ENCODE measurements at places on chromosomes 5 and 9.

DNA sequence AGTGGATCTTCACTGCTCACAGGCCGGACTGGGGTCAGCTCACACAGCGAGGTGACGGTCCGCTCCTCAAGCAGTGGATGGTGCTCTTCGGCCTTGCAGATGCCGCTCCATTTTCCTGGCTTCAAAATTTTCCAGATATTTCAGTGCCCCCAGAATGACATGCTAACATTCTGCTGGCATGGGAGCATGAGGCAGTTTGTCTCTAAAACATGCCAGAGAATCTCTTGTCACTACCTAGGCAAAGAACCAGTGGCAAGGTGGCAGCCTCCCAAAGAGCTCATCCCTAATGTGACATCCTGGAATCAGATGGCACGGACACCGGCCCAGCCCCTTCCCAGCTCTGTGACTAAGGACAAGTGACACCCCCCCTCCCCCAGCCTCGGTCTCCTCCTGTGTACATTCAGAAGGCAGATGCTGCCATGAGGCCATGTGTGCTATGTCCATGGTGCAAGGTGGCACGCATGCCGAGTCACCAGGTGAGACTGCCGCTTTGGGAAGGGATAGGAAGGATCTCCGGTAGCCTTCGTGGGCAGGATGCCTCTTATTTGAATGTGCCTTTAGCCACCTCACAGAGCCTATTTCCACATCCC, 2.7 kb downstream of the S1PR3 start:
- H3K27ac ChIP-seq, result no peak overlapping the region
- no peak for DNase-seq
- no peak overlapping the region for H3K4me3 ChIP-seq

- peaks cover 3% of the 10 kb centered on the region for H3K36me3 ChIP-seq
- no peaks in the 10 kb centered on the region for H3K4me1 ChIP-seq
- no peaks in the 10 kb centered on the region for H3K27me3 ChIP-seq
- H3K4me3 ChIP-seq, result no peak overlapping the region
Measured at GRCh38 chr5:122019919-122020590, 58.0 kb downstream of the LOX start.

DNA sequence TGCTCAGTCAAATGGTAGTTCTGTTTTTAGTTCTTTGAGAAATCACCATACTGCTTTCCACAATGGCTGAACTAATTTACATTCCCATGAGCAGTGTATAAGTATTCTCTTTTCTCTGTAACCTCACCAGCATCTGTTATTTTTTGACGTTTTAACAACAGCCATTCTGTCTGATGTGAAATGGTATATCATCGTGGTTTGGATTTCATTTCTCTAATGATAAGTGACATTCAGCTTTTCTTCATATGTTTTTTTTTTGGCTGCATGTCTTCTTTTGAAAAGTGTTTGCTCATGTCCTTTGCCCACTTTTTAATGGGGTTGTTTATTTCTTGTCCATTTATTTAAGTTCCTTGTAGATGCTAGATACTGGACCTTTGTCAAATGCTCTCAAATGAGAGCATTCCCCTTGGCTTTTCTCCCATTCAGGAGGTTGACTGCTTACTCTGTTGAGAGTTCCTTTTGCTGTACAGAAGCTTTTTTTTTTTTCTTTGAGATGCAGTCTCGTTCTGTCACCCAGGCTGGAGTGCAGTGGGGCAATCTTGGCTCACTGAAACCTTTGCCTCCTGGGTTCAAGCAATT, 58.7 kb upstream of the RGMB start:
- no peak overlapping the region for H3K27ac ChIP-seq
- no peak overlapping the region for H3K4me3 ChIP-seq
- no peaks in the 10 kb centered on the region for H3K4me1 ChIP-seq
- H3K36me3 ChIP-seq, result no peaks in the 10 kb centered on the region
- H3K27me3 ChIP-seq, result peaks cover 2% of the 10 kb centered on the region

GRCh38 chr5:102789469-102789868, 34.4 kb downstream of the PAM start:
- H3K36me3 ChIP-seq, result no peaks in the 10 kb centered on the region
- H3K4me1 ChIP-seq, result peaks cover 3% of the 10 kb centered on the region
- no peaks in the 10 kb centered on the region for H3K27me3 ChIP-seq
- no peak for DNase-seq
- H3K4me3 ChIP-seq, result no peak overlapping the region

GRCh38 chr5:55538661-55539060, 3.9 kb upstream of the PLPP1 start:
- no peak overlapping the region for H3K4me3 ChIP-seq
- no peak overlapping the region for H3K27ac ChIP-seq
- peaks cover 11% of the 10 kb centered on the region for H3K4me1 ChIP-seq
- peaks cover 4% of the 10 kb centered on the region for H3K36me3 ChIP-seq
- DNase-seq, result no peak
- H3K27me3 ChIP-seq, result peaks cover 7% of the 10 kb centered on the region

DNA sequence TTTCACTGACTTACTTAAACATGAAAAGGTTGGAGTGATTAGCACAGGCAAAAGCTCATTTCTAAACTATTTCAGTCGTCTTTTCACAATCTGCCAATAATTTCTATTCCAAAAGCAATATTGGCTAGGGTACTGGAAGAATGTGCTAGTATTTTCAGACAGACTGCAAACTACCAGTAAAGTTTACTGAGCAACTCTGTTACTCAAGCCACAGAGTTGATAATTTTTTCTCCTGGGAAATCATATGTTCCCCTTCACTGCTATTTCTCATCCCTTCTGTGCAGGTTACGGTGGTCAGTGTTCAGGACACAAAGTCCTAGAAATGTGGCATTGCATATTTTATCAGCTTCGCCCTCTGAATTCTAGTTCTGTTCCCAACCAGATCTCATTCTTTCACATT, 343.3 kb upstream of the TNC start:
- H3K27me3 ChIP-seq, result no peaks in the 10 kb centered on the region
- H3K4me1 ChIP-seq, result no peaks in the 10 kb centered on the region
- no peak overlapping the region for H3K4me3 ChIP-seq
- DNase-seq, result no peak
- H3K36me3 ChIP-seq, result no peaks in the 10 kb centered on the region
- H3K27ac ChIP-seq, result no peak overlapping the region

- no peak overlapping the region for H3K27ac ChIP-seq
- peaks cover 1% of the 10 kb centered on the region for H3K4me1 ChIP-seq
- no peak for DNase-seq
Measured at GRCh38 chr9:135299239-135299590, 180.4 kb upstream of the PPP1R26 start.

DNA sequence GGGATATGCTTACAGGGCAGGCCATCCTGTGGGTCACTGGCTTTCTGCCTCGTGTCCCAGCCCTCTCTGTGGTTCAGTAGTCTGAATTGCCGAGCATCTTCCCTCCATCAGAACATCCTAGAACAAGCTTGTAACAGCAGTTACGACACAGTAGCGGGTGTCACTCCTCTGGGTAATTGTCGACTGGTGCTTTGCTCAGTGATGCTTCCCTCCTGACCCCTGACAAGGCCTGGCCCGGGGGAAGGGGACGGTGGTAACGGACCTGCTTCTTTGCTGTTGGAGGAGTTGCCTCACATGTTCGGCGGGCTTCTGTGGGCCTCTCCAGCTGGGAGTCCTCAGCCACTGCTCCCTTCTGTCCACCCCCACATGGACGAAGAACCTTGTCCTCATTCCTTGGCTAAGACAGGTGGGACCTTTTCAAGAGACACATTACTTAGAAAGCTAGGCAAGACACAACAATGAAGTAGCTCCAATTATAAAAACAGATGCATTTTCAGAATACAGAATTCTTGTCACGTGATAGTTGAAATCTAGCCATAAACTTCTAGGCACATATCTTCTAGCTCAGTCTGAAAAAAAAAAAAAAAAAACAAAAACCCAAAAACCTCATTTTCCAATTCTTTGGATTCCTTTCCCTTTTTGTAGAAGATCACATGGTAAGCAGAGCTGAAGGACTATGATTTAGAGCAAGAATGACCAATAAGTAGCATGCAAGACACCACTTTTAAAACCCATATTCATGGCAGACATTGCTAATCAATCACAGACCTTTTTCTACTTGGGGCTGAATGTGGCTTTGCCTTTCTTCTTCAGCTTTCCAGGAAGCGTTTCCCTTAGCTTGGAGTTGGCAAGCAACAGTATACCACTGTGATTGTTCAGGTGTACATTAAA, 25.0 kb downstream of the HMCN2 start:
- peaks cover 4% of the 10 kb centered on the region for H3K36me3 ChIP-seq
- H3K4me3 ChIP-seq, result no peak overlapping the region
- H3K4me1 ChIP-seq, result no peaks in the 10 kb centered on the region

GRCh38 chr5:136202469-136203205, 9.7 kb upstream of the SMIM32 start:
- DNase-seq, result no peak
- peak overlapping the region; percentile 60 for H3K4me3 ChIP-seq
- peaks cover 10% of the 10 kb centered on the region for H3K27me3 ChIP-seq
- H3K27ac ChIP-seq, result peak overlapping the region; percentile 84
- peaks cover 11% of the 10 kb centered on the region for H3K4me1 ChIP-seq

GRCh38 chr9:21030389-21031035, 928 bp downstream of the HACD4 start:
- no peak overlapping the region for H3K27ac ChIP-seq
- no peaks in the 10 kb centered on the region for H3K36me3 ChIP-seq
- no peak for DNase-seq
- peaks cover 3% of the 10 kb centered on the region for H3K27me3 ChIP-seq
- no peak overlapping the region for H3K4me3 ChIP-seq

GRCh38 chr5:44372028-44372427, 17.2 kb downstream of the FGF10 start:
- DNase-seq, result no peak
- H3K27me3 ChIP-seq, result peaks cover 2% of the 10 kb centered on the region
- no peaks in the 10 kb centered on the region for H3K4me1 ChIP-seq
- H3K27ac ChIP-seq, result no peak overlapping the region
- no peaks in the 10 kb centered on the region for H3K36me3 ChIP-seq

DNA sequence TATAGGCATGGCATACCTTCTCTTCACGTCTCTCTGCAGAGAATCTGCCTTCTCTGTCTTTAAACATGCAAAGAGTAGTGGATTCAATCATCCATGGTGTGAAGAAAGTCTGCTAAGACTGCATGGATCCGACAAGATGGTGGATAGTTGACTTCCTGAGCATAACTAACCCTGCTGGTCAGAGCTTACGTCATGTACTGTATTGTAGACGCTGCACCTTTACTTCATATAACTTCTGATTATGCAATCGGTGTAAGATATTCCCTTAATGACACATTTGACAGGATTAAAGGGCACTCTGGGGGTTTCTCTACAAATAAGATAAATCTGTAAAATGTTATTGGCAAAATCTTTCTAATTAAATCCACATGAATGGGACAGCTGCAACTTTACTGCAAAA, 240.3 kb upstream of the NREP start:
- H3K27me3 ChIP-seq, result no peaks in the 10 kb centered on the region
- no peak for DNase-seq
- no peaks in the 10 kb centered on the region for H3K4me1 ChIP-seq
- H3K36me3 ChIP-seq, result no peaks in the 10 kb centered on the region
- H3K27ac ChIP-seq, result no peak overlapping the region

DNA sequence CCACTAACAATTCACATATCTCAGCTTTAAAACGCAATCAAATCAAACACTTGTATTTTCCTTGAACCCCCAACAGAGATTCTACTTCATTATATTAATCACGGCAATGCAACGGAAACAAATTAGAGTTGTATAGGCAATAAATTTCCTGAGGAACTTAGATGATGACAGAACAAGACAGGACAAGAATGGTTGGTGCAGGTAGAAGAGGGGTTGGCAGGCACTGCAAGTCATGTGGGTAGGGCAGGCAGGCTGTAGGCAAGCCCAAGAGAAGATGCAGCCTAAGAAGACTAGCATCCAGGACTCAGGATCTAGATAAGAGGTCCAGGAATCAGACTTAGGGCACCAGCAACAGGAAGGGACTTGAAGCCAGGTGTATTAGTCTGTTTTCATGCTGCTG, 16.6 kb upstream of the FEM1C start:
- H3K36me3 ChIP-seq, result no peaks in the 10 kb centered on the region
- no peak overlapping the region for H3K27ac ChIP-seq
- H3K4me3 ChIP-seq, result no peak overlapping the region
- peaks cover 17% of the 10 kb centered on the region for H3K4me1 ChIP-seq
- H3K27me3 ChIP-seq, result peaks cover 5% of the 10 kb centered on the region

DNA sequence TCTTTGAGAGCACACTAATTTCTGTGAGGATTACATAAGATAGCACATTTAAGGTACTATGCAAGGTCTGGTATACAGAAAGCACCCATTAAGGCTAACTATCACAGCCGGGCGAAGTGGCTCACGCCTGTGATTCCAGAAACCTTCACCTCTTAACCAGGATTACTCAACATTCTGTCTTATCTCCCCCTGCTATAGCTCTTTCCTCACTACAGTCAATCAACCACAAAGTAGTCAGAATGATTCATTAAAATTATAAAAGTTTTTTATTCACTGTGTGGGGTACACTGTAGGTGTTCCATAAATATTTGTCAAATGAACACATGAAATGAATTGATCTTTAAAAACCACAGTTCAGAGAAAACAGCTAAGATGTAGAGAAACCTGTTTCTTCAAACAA, 48.7 kb downstream of the CHD1 start:
- no peaks in the 10 kb centered on the region for H3K27me3 ChIP-seq
- H3K36me3 ChIP-seq, result peaks cover 16% of the 10 kb centered on the region
- H3K4me3 ChIP-seq, result no peak overlapping the region
- DNase-seq, result no peak
- no peak overlapping the region for H3K27ac ChIP-seq
- H3K4me1 ChIP-seq, result no peaks in the 10 kb centered on the region

- H3K4me1 ChIP-seq, result peaks cover 30% of the 10 kb centered on the region
- no peaks in the 10 kb centered on the region for H3K36me3 ChIP-seq
- no peak overlapping the region for H3K4me3 ChIP-seq
Measured at GRCh38 chr5:181044662-181045305, 4.7 kb downstream of the BTNL9 start.

GRCh38 chr9:33300546-33300945, 10.2 kb downstream of the NFX1 start:
- H3K27ac ChIP-seq, result peak overlapping the region; percentile 81
- H3K27me3 ChIP-seq, result no peaks in the 10 kb centered on the region
- H3K4me1 ChIP-seq, result peaks cover 36% of the 10 kb centered on the region
- peaks cover 50% of the 10 kb centered on the region for H3K36me3 ChIP-seq
- H3K4me3 ChIP-seq, result no peak overlapping the region

DNA sequence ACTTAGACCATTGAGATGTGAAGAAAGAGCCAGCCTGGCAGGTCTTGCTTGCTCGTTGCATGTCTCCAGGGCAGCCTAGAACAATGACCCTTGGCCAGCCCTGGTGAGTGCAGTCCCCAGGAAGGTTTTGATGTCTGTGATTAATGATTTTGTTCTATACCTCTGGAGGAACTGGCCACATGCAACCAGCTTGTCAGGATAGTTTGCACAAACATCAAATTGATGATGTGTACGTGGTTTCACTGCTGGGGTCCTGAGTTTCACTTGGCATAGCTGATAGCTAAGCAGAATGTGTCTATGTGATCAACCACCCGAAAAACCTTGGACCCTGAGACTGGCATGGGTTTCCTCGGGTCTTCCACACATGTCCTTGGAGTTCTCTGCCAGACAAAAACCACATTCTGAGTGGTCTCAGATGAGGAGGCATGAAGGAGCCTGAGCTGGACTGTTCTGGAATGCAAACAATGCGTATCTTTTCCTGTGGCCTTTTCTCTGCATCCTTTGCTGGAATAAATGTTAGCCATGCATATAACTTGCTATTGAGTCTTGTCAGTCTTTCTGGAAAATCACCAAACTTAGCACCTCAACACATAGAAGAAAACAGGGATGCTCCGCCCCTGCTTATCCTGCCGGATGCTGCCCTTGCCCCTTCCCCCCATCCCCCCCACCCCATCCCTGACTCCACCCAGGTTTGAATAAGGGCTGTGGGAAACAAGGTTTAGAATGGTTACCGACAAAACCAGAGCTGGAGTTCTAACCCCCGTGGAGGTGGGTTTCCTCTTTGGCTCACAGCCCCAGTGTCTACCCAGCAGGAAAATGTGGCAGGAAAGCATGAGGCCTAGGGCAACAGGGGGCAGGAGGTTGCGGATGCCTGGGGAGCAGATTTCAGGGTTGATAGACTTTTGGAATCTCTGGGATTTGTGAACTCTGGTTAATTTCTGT, 50.1 kb upstream of the ANKRD33B start:
- H3K4me1 ChIP-seq, result peaks cover 4% of the 10 kb centered on the region
- H3K27me3 ChIP-seq, result no peaks in the 10 kb centered on the region
- H3K27ac ChIP-seq, result peak overlapping the region; percentile 13
- DNase-seq, result peak; percentile 51
- H3K36me3 ChIP-seq, result no peaks in the 10 kb centered on the region
